ENCODE measurements at places on chromosomes 6 and 20.

DNA sequence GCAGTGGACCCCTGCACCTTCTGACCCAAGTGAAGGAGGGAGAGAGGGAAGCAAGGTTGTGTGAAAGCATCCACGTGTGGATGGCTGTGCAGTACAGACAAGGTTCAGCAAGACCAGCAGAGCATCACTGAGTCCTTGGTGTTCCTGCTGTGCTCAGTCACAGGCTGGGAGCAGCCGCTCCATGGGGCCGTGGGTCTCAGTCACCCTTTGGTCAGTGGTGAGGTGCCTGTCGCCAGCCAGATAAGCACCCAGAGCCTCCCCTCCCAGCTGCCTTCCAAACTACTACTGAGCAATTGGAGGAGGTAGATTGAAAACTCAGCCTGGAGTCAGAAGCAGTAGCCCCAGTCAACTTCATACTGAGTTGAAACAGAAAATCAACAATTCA is 218.9 kb downstream of the SLC24A3 start:
- no peaks in the 10 kb centered on the region for H3K4me1 ChIP-seq
- no peak overlapping the region for H3K27ac ChIP-seq
- H3K36me3 ChIP-seq = no peaks in the 10 kb centered on the region
- no peak for DNase-seq

- H3K36me3 ChIP-seq = no peaks in the 10 kb centered on the region
- H3K27me3 ChIP-seq = no peaks in the 10 kb centered on the region
- H3K4me3 ChIP-seq = no peak overlapping the region
Measured at GRCh38 chr20:36571564-36572504, 1.6 kb upstream of the TGIF2 start.

DNA sequence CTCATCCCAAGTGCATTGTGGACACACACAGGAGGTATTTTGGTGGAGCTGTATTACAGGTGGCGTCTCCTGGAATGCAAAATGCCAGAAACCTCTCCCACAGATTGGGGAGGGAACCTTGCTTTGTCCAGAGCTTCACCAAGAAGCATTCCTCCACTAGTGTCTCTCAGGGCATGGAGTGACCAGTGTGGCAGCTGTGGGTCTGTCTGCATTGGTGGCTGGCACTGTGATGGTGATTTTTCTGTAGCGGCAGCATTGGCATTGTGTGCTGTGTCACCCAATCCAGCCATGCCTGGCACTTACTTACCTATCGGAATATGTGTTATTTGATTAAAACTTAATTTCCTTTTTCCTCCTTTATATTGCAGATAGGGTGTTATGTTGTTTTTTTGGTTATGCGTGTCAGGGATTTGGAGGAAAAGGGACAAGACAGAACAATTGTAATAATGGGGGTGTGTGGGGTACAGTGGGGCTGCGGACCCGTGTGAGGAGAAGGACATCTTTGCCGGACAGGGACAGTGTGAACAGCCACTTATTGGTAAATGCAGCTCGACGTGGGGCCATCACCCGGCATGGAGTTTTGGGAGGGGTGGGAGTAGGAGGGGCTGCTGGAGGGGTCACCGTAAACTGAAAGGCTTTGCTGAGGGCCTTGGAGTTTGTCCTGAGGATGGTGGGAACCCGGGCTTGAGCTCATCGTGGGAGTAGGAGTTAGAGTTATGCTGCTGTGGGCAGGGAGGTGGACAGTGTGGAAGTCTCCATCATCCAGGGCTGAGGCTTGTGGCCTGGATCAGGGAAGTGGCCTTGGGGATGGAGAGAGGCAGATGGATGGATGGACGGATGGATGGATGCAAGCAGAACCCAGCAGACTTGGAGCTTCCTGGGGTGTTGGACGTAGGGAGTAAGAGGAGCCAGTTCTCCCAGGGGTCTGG is 105.0 kb downstream of the SYCP2 start:
- H3K27ac ChIP-seq = no peak overlapping the region
- no peak overlapping the region for H3K4me3 ChIP-seq
- no peaks in the 10 kb centered on the region for H3K4me1 ChIP-seq

- H3K4me3 ChIP-seq = no peak overlapping the region
- H3K27ac ChIP-seq = no peak overlapping the region
- H3K4me1 ChIP-seq = no peaks in the 10 kb centered on the region
- no peak for DNase-seq
- H3K27me3 ChIP-seq = no peaks in the 10 kb centered on the region
Measured at GRCh38 chr6:21185861-21186478, 407.6 kb upstream of the SOX4 start.

GRCh38 chr20:45887346-45887715 is at the start of gene SPATA25:
Gene SPATA25, minus strand, starts transcription at chr20:45887622. Its CDS starts 32 bp downstream, at chr20:45887590.
- H3K36me3 ChIP-seq = peaks cover 14% of the 10 kb centered on the region
- peaks cover 10% of the 10 kb centered on the region for H3K4me1 ChIP-seq
- H3K27ac ChIP-seq = no peak within 1 kb of the TSS
- no peak for DNase-seq
- no peak within 1 kb of the TSS for H3K4me3 ChIP-seq

All from thyroid gland (tissue), 4 donors.